ENCODE measurements at places on chromosomes 13 and 19. TPM values are rescaled to one million over a fixed set of nuclear protein-coding genes. Genes with fewer than 3 reads are reported as not detected.

GRCh38 chr13:96279904-96280303 is 190.0 kb downstream of the HS6ST3 start:
- no peak for DNase-seq

- DNase-seq, result no peak
Observed at GRCh38 chr13:53901593-53901992, 873.0 kb downstream of the OLFM4 start.

DNA sequence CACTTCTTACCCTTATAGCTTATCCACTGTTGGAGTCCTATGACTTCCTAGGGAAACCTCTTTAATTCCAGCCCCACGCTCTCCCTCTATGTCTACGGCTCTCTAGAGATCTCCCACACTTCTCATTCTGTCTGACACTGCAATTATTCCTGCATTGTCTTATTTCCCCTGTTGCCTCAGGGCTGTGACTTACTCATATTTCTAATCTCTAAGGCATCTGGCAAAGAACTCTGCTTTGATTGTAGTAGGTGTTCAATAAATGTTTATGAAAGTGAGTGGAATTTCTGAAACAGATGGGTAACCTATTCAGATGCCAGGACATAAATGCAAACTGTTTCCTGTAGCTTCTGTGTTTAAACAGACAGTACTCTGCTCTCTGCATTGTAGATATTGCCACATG is 102.4 kb upstream of the SERTM1 start:
- no peak for DNase-seq

GRCh38 chr19:40265055-40265762 is 19.9 kb downstream of the AKT2 start:
- DNase-seq, result no peak

DNA sequence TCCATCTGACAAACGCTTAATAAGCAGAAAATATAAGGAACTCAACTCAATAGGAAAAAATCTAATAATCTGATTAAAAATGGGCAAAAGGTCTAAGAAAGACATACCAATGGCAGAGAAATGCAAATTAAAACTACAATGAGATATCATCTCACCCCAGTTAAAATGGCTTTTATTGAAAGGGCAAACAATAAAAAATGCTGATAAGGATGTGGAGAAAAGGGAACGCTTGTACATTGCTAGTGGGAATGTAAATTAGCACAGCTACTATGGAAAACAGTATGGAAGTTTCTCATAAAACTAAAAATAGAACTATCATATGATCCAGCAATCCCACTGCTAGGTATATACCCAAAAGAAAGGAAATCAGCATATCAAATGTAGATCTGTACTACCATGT is 508.8 kb upstream of the GPC6 start:
- no peak for DNase-seq

GRCh38 chr13:25249001-25249543 is 38.2 kb downstream of the MTMR6 start:
- DNase-seq, result no peak

- DNase-seq, result no peak
Observed at GRCh38 chr13:102392481-102393209, 9.2 kb downstream of the FGF14 start.

GRCh38 chr13:21321269-21321668 is 137.8 kb downstream of the ZDHHC20 start:
- DNase-seq, result no peak

DNA sequence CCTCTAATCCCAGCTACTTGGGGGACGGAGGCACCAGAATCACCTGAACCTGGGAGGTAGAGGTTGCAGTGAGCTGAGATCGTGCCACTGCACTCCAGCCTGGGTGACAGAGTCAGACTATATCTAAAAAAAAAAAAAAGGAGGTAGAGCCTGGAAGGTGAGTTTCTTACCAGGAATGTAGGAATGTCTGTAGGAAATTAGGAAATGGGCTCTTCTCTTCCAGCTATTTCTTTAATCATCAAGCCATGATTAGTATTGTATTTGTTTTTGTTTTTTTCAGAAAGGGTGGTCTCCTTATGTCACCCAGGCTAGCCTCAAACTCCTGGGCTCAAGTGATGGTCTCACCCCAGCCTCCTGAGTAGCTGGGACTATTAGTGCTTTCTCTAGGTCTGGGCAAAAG is 26.3 kb upstream of the SERP2 start:
- no peak for DNase-seq

The OSCAR gene
- 13.2 TPM for total RNA-seq

Data from left lung (tissue), 14 donors.